ENCODE measurements at places on chromosomes 5 and 9.

- H3K4me3 ChIP-seq = no peak overlapping the region
- H3K27ac ChIP-seq = no peak overlapping the region
- DNase-seq = no peak
- no peaks in the 10 kb centered on the region for H3K4me1 ChIP-seq
- H3K36me3 ChIP-seq = no peaks in the 10 kb centered on the region
Observed at GRCh38 chr5:1276930-1277329, 17.9 kb downstream of the TERT start.

DNA sequence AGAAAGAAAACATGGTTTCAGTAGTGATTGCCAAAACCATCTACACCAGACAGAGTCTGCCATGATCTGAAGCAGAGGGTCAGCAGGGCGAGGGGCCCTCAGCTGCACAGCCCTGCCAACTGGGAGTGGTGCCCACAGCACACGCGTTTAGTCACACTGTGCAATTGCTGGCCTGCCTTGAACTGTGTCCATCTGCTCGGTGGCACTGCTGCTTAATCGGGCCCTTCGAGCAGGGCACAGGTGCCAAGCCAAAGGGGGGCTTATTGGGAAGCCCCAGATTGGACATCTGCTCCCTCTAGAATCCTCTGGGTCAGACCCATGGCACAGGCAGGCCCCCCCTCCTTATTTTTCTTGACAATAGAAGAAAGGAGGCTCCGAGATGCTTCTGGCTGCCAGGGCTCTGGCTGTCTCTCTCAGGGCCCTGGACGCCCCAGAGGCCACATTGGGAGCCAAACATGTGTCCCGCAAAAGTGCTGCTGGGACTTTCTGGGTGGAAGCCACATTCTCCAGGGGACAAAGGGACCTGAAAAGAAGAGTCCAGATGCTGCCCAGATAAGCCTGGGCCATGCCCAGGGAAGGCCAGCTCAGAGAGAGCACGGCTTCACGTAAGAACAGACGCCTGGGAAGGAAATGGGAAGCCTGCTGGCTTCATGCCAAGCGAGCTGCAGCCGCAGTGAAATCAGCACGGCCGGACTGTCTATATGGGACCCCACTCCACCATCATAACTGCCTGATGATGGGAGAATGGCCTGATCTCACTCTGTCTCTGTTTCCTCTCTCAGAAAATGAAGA, 349.2 kb downstream of the GADD45G start:
- no peak for DNase-seq
- peaks cover 2% of the 10 kb centered on the region for H3K4me1 ChIP-seq
- H3K36me3 ChIP-seq = no peaks in the 10 kb centered on the region
- H3K4me3 ChIP-seq = no peak overlapping the region
- H3K27ac ChIP-seq = no peak overlapping the region
- no peaks in the 10 kb centered on the region for H3K27me3 ChIP-seq

- H3K36me3 ChIP-seq = no peaks in the 10 kb centered on the region
- H3K4me1 ChIP-seq = peaks cover 2% of the 10 kb centered on the region
- DNase-seq = no peak
- no peak overlapping the region for H3K27ac ChIP-seq
- H3K4me3 ChIP-seq = peak overlapping the region; percentile 47
- no peaks in the 10 kb centered on the region for H3K27me3 ChIP-seq
Observed at GRCh38 chr9:134348404-134349155, 22.3 kb downstream of the RXRA start.

- H3K27me3 ChIP-seq = peaks cover 49% of the 10 kb centered on the region
- peak within 1 kb of the TSS; percentile 69 for H3K27ac ChIP-seq
- H3K4me3 ChIP-seq = peak within 1 kb of the TSS; percentile 53
- peaks cover 4% of the 10 kb centered on the region for H3K4me1 ChIP-seq
Observed at GRCh38 chr9:109779711-109780452, at the start of gene PALM2AKAP2. Gene PALM2AKAP2 (plus strand): TSS chr9:109780198. CDS start chr9:109780489, 291 bp downstream.

GRCh38 chr9:117625154-117625553, 79.0 kb upstream of the TLR4 start:
- DNase-seq = no peak
- H3K27ac ChIP-seq = no peak overlapping the region
- no peaks in the 10 kb centered on the region for H3K27me3 ChIP-seq
- no peaks in the 10 kb centered on the region for H3K4me1 ChIP-seq

DNA sequence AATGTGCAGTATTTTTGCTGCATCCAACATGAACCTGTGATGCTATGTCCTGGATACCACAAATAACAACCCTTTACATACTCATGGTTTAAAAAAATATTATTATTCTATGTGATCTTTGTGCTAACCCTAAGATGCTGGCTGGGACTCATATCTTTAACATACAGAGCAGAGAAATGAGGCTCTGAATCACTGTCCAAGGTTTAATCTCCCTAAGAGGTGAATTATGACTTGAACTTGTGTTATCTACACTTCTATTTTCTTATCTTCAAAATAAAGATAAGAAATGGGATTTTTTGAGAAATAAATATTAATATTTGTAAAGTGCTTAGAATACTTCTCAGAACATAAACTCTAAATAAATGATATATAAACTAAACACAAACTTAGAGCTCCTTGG, 68.8 kb upstream of the GRIA1 start:
- no peaks in the 10 kb centered on the region for H3K27me3 ChIP-seq
- no peak overlapping the region for H3K4me3 ChIP-seq
- peaks cover 2% of the 10 kb centered on the region for H3K4me1 ChIP-seq
- no peak for DNase-seq

- DNase-seq = no peak
- no peak overlapping the region for H3K27ac ChIP-seq
- peaks cover under 1% of the 10 kb centered on the region for H3K36me3 ChIP-seq
- H3K27me3 ChIP-seq = no peaks in the 10 kb centered on the region
- peaks cover 17% of the 10 kb centered on the region for H3K4me1 ChIP-seq
- no peak overlapping the region for H3K4me3 ChIP-seq
Observed at GRCh38 chr5:72368271-72368670, 48.1 kb downstream of the PTCD2 start.

DNA sequence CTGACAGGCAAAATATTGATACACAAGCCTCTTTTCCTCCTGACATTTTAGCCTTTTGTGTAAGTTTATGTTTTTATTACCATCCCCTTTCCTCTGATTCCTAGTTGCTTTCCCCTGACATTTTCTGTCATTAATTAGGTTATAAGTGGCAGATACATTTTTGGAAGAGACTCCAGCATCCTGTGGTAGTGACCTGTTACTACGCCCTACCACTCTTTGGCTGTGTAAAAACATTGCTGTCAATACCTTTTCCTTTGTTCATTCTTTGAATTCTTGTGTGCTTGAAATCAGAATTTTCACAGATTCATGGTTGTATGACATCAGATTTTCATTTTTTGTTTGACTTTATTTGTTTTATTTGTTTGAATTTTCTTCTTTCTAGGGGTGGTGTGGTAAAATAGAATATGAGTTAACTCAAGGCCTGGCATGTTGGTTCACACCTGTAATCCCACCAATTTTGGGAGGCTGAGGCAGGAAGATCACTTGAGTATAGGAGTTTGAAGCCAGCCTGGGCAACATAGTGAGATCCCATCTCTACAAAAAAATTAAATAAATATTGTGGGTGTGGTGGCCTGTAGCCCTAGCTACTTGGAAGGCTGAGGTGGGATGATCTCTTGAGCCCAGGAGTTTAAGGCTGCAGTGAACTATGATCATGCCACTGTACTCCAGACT, 43.4 kb downstream of the UBE2R2 start:
- DNase-seq = no peak
- no peaks in the 10 kb centered on the region for H3K27me3 ChIP-seq
- no peak overlapping the region for H3K27ac ChIP-seq
- no peak overlapping the region for H3K4me3 ChIP-seq

DNA sequence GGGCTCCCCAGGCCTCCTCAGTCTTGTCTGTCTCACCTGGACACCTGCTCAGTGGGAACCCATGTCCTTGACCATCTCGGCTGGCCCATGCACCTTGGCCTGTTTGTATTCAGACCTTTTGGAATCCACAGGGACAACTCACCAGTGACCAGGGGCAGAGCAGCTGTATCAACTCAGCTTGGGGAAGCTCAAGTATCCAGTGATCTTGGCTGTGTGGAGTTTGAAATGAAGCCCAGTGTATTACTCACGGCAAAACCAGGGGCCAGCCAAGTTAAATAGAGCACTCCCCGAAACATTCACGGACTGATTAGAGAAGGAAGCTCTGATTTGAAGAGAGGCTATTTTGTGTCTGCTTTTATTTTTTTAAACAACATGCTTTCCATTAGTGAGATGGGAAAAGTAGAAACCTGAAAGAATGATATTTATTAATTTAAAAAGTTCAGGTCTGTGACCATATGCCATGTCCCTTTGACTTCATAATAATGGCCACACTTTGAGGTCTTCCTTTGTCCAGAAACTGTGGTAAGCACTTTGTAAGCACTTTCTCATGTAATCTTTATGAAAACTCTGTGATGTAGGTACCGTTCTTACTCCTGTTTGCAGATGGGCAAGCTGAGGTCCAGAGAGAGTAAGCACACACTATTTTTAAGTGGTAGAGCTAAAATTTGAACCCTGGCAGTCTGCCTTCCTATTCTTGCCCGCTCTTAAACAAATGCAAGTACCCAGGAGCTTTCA, 656.5 kb downstream of the BNC2 start:
- H3K27ac ChIP-seq = no peak overlapping the region
- no peak overlapping the region for H3K4me3 ChIP-seq
- H3K27me3 ChIP-seq = no peaks in the 10 kb centered on the region
- H3K36me3 ChIP-seq = no peaks in the 10 kb centered on the region

DNA sequence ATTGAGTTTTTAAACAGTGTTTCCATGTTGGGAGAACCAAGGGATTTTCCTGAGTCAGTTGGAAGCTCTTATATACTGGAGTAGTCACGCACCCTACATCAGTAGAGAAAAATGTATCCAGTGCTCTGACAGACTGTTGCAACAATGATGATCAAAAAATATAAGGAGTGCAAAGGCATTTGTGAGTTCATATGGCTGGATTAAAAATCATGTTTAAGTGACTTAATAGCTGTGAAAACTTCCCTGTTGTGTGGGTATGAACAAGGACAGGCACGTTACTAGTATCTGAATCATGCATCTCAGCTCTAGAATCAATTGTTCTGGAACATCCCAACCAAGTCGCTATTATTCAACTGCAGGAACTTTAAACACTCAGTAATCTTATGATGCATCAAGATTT, 229.7 kb downstream of the ROR2 start:
- H3K27me3 ChIP-seq = no peaks in the 10 kb centered on the region
- H3K36me3 ChIP-seq = peaks cover 36% of the 10 kb centered on the region
- no peak overlapping the region for H3K27ac ChIP-seq

- H3K4me3 ChIP-seq = no peak overlapping the region
- peaks cover 5% of the 10 kb centered on the region for H3K27me3 ChIP-seq
- DNase-seq = no peak
- H3K27ac ChIP-seq = no peak overlapping the region
Observed at GRCh38 chr5:141714542-141715310, 32.7 kb upstream of the ARAP3 start.

- no peak overlapping the region for H3K27ac ChIP-seq
- H3K27me3 ChIP-seq = no peaks in the 10 kb centered on the region
- DNase-seq = no peak
- no peak overlapping the region for H3K4me3 ChIP-seq
- H3K36me3 ChIP-seq = no peaks in the 10 kb centered on the region
- peaks cover 7% of the 10 kb centered on the region for H3K4me1 ChIP-seq
Observed at GRCh38 chr9:121858788-121859187, 207.4 kb downstream of the DAB2IP start.

GRCh38 chr5:113061846-113062780, 85.5 kb downstream of the DCP2 start:
- H3K27me3 ChIP-seq = no peaks in the 10 kb centered on the region
- H3K4me1 ChIP-seq = peaks cover 9% of the 10 kb centered on the region
- H3K27ac ChIP-seq = no peak overlapping the region
- no peak for DNase-seq

DNA sequence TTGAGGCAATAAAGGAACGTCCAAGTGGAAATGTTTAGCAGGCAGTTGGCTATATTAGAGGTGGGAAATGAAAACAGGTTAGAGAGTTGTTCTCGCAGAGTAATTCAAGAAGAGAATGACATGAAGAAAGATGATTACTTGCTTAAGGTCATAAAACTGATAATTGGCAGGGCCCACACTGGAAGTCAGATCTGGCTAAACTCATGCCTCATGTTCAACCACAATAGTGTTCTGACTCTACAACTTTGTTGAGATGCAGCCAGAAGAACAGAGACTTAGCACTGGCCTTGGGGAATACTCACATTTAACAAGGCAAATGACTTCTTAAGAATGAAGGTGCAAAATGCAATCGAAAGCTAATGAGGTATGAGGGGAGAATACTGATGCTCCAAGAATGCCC, 27.2 kb upstream of the TNFSF8 start:
- H3K27ac ChIP-seq = no peak overlapping the region
- H3K4me1 ChIP-seq = no peaks in the 10 kb centered on the region
- no peak overlapping the region for H3K4me3 ChIP-seq

DNA sequence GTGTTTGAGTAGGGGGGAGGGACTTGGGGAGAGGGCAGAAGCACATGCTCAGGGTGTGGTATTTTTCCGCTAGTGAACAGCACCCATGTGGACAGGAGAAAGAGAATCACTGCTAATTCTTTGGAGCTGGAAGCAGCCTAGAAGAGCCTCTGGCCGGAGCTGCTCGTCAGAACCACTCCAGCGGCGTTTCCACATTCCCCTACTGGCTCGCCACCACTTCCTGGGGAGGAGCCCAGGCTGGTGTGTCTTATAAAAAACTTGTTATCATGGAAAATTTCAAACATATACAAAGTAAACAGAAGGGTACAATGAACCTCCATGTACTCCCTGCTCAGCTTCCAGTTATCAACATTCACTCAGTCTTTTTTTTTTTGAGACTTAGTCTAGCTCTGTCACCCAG, 26.7 kb downstream of the LHX2 start:
- no peak overlapping the region for H3K4me3 ChIP-seq
- H3K4me1 ChIP-seq = peaks cover 18% of the 10 kb centered on the region
- no peaks in the 10 kb centered on the region for H3K36me3 ChIP-seq
- no peak for DNase-seq
- no peaks in the 10 kb centered on the region for H3K27me3 ChIP-seq

GRCh38 chr9:74953235-74953751, 581 bp upstream of the C9orf40 start:
- peak overlapping the region; percentile 57 for H3K4me3 ChIP-seq
- H3K4me1 ChIP-seq = no peaks in the 10 kb centered on the region
- H3K27ac ChIP-seq = no peak overlapping the region

DNA sequence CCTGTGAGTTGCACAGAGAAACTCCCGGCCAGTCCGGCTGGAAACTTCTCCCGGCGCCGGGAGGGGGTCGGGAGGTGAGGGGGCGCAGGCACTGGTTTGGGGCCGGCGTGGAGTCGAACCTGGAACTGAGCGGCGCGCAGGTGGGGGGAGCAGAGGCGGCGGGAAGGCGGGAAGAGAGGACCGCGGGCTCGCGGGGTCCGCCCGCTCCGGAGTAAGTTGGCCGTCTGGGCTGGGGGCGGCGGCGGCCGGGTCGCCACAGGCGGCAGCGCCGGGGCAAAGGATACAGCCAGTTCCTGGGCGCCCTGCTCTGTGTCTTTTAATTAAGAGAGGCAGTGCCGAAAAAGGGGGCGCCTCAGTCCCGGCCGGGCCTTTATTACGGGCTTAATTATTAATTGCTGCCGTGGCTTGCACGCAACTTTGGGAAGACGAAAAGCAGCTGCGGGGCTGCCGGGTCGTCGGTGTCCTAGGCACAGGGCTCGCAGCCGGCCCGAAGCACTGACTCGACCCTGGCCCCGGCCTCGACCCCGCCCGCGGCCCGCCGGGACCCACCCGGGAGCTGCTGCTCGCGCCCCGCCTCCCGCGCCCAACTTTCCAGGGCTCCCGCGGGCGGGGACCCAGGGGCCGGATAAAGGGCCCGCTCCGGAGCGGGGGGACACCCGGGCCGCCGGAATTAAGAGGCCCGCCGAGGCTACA, 1.1 kb downstream of the NTNG2 start:
- H3K4me1 ChIP-seq = peaks cover 21% of the 10 kb centered on the region
- peaks cover 95% of the 10 kb centered on the region for H3K27me3 ChIP-seq
- no peaks in the 10 kb centered on the region for H3K36me3 ChIP-seq
- H3K27ac ChIP-seq = no peak overlapping the region
- DNase-seq = no peak

Measured in neuronal stem cell (in vitro differentiated cells).